Placental epithelial cell (primary cell): ENCODE measurements at places on chromosomes 12 and 14. TPM values are rescaled to one million over a fixed set of nuclear protein-coding genes. Genes with fewer than 3 reads are reported as not detected.

POLE2 gene
- total RNA-seq = 5.3 and 7.9 TPM in 2 replicates

ISM2 gene
- total RNA-seq = under 0.01 and 0.22 TPM in 2 replicates

CHFR gene
- total RNA-seq = 43.2 and 53.5 TPM in 2 replicates

INSM2 gene
- under 0.01 TPM in 1 of 2 replicates, not detected in the other for total RNA-seq

KRT77 gene
- not detected in 2 replicates for total RNA-seq

FAM181A gene
- not detected in 2 replicates for total RNA-seq

OVCH1 gene
- total RNA-seq = not detected in 2 replicates

LRRC10 gene
- not detected in 2 replicates for total RNA-seq

TSPAN8 gene
- total RNA-seq = 1.2 TPM in 1 of 2 replicates, not detected in the other

CLECL1 gene
- total RNA-seq = not detected in 2 replicates

FOXG1 gene
- under 0.01 TPM in 1 of 2 replicates, not detected in the other for total RNA-seq

TAS2R42 gene
- total RNA-seq = not detected in 2 replicates

TEX22 gene
- total RNA-seq = 0.39 and 0.54 TPM in 2 replicates

DIO2 gene
- 0.39 and 1.4 TPM in 2 replicates for total RNA-seq

ETFBKMT gene
- total RNA-seq = 2.8 and 3.1 TPM in 2 replicates

GPRC5D gene
- total RNA-seq = 0.22 TPM in 1 of 2 replicates, not detected in the other

POLR3B gene
- total RNA-seq = 18.8 and 27.5 TPM in 2 replicates

CISTR gene
- total RNA-seq = not detected in 2 replicates

IGF1 gene
- total RNA-seq = not detected in 2 replicates

CLEC1A gene
- 32.2 and 37.5 TPM in 2 replicates for total RNA-seq

KRT2 gene
- not detected in 2 replicates for total RNA-seq

MFAP5 gene
- 726 and 1,098 TPM in 2 replicates for total RNA-seq
